HFFc6 (cell line): ENCODE measurements at places on chromosomes 12 and 14.

DNA sequence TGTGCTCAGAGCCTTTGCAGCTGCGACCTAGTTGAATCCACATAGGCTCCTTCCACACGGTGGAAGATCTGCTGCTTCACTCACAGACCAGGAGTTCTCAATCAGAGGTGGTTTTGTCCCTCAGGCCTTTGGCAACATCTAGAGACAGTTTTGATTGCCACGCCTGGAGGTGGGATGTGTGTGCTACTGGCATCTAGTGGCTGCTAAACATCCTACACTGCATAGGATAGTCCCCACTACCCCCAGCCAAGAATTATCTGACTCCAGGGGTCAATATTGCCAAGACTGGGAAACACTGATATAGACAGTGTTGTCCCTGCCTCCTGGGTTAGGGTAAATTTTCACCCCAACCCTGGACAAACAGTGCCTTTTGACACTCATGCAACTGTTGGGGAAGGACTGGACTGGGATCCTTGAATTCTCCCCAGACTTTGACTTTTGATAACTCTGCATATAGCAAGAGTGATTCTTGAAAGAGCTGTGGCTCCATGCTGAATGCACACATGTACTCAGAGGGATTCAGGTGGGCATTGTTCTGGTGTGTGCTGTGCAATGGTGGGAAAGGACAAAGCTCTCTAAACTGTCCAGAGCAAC is 39.8 kb downstream of the BAZ2A start:
- peak; percentile 31 for DNase-seq

- peak; percentile 43 for DNase-seq
Observed at GRCh38 chr12:99043319-99043914, 398.3 kb downstream of the APAF1 start.

- DNase-seq, result no peak
Observed at GRCh38 chr14:92556863-92557543, 43.4 kb downstream of the RIN3 start.

- no peak for DNase-seq
Observed at GRCh38 chr12:73053893-73054292, 781.7 kb downstream of the TRHDE start.

- no peak for DNase-seq
Observed at GRCh38 chr14:40240245-40240859, 808.1 kb upstream of the FBXO33 start.

- peak; percentile 97 for DNase-seq
Observed at GRCh38 chr14:89425931-89426330, 8.9 kb upstream of the FOXN3 start.

DNA sequence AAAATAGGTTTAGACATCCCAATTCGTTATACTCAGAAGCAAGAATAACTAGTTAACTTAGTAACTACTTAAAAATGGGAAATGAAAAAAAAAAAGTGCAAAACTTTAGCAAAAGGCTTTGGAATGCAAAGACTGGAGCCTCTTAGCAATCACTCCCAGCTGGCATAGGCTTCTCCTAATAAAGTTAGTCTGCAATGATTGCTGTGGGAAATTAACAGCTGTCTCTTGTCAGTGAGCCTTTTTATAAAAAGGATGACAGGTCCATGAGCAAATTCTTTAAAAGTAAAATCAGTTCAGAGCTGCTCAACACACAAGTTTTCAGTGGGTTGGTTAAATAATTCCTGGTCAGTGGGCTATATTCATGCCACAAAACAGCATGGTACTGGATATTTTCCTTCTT is 7.4 kb upstream of the SYCP3 start:
- DNase-seq, result no peak

DNA sequence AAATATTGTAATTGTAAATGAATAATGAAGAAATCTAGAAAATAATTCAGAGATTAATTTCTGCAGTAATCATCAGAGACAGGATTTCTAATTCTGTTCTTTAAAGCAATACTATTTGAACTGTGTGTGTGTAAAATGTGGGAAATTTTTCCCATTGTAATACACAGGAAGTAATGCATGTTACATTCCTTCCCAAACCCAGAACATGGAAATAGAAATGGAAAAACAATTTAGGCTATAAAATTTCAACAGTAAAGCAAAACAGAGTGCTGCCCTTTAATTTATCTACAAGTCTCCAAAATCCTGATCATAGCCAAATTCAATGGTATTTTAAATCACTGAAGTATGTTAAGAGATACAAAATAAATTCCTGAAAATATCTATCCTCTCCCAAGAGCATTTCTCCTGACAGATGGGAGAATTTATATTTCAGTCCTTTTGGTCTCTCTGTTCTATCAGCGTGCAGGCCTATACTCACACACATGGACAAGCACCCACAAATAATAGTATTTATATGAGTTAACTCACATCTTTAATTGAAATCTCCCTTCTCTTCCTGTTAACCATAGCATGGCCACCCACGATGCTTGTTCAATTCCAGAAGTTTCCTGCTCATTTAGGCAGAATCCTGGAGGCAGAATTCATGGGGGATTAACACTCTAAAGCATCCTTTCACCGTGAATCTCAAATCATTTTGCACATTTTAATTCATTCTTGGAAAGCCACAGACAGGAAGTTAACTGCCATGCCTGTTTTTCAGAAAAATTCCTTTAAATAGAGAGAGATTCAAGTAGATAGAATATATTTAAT is 1465.4 kb upstream of the FLRT2 start:
- no peak for DNase-seq

- DNase-seq, result no peak
Observed at GRCh38 chr12:70831543-70831942, 89.0 kb downstream of the PTPRR start.
